ENCODE measurements at places on chromosomes 3 and 15.

DNA sequence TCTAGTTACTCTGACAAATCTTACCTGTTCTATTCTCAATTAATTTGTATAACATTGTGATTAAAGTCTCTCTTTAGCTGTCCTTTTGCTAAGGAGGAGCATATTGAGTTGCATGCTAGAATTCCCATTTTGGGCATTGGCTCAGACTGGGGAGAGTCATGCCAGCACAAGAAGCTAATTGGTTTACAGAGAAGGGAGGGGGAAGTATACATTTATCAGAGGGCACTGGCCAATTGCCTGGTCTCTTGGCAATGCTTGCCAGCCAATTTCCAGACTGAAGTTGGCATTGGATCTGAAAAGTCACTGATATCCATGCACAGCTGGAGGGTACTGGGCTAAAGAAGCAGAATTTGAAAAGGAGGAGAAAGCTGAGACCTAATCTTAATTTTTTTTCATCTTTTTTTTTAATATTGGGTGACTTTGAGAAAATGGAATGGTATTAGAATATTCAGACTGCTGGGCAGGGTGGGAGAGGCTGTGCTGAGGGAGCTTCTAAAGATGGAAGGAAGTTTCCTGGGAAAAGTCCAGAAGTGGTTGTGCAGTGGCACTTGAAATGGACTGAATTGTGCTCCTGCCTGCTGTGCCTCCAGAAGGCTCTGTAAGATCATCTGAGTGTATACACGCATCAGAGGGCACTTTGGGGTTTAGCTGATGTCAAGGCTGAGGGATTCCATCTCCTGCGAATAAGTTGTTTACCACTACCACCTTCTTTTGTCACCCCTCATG is 365.2 kb upstream of the DPH6 start:
- DNase-seq = no peak

GRCh38 chr15:31975830-31976229 is 54.5 kb upstream of the CHRNA7 start:
- DNase-seq = no peak

- DNase-seq = no peak
Observed at GRCh38 chr3:87320756-87321626, 44.6 kb upstream of the POU1F1 start.

GRCh38 chr15:39843565-39843964 is 60.9 kb upstream of the FSIP1 start:
- DNase-seq = no peak

DNA sequence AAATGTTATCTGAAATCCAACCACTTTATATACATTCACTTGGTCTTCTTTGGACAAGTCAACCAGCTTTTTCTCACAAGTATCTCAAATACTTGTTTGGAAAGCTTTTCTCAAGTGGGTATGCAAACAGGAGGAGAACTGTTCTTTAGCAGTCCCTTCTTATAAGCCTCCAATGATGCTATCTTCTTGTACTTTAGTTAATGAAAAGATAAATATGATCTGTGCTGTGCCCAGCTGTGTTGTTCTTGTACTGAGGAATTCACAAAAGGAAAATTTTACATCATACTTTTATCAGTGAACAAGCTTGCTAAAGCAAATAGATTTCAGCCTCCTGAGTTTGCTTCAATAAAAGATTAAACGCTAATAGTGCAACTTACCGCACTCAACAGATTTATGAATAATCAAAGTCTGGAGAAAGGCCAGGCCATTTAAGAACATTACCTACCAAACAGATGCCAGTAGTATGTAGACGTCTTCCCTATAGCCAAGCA is 395.2 kb downstream of the MECOM start:
- no peak for DNase-seq

DNA sequence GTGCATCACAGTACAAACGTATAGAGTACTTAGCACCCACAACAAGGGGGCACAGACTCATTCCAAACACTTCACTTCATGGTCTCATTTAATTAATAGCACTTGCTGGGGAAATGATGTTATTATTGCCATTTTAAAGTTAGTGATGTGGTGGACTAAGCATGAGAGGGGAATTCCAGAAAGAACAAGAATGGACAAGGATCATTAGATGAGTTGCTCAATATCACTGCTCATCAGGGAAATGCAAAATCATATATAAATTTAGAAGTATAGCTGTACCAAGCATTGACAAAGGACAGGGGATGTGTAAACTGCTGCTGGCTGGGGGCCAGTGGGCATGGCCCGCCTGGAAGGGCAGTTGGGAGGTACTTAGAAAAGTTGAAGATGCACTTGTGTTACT is 14.6 kb downstream of the PRR20G start:
- DNase-seq = no peak

DNA sequence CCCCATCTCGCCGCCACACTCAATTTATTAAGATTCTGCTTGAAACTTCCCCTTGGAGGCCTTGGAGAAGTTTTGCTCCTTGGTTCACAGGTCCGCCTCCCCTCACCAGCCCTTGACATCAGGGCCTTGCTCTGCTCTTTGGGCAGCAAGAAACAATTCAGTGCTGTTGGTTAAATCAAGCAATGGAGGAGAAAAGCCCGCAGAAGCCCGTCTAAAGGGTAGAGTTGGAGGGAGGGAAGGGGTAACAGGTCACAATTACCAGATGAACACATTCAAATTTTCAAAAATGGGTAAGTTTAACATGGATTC is 429 bp downstream of the PARP9 start:
- DNase-seq = peak; percentile 8

- DNase-seq = no peak
Observed at GRCh38 chr3:129598000-129598381, 8.5 kb downstream of the PLXND1 start.

DNA sequence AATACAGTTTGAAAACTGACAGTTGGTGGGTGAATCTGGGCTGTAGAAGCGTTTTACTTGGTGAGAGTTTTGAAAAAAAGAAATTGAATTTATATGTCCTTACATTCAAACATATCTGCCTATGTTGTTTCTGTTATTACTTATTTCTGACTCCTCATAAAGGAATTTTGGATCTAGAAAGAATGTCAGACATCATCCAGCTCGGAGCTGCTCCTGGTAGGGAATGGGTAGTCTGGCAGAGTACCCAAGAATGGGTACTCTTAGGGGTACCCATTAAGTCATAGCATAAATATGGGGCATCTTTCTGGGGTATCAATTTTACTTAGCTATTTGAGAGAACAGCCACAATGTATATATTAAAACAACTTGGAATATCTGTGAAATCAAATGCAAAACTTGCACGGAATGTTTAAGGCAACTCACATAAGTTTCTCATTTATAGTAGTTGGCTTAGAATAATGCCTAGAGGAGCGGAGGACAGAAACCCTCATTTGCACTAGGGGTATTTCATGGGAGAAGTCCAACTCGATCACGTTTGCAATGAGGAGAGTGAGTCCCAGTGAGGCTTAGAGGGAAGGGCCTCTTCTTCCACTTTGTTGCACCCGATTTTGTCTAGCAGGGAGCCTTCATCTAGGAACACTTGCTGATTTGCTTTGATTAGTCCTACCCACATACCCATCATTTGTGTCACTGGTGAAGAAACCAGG is 2.4 kb upstream of the LARP6 start:
- DNase-seq = no peak

- no peak for DNase-seq
Observed at GRCh38 chr3:82473864-82474541, 712.6 kb upstream of the GBE1 start.

GRCh38 chr3:69012800-69013252 is 658 bp downstream of the EOGT start:
- peak; percentile 32 for DNase-seq

GRCh38 chr15:34783431-34783830 is 11.9 kb downstream of the ACTC1 start:
- no peak for DNase-seq

DNA sequence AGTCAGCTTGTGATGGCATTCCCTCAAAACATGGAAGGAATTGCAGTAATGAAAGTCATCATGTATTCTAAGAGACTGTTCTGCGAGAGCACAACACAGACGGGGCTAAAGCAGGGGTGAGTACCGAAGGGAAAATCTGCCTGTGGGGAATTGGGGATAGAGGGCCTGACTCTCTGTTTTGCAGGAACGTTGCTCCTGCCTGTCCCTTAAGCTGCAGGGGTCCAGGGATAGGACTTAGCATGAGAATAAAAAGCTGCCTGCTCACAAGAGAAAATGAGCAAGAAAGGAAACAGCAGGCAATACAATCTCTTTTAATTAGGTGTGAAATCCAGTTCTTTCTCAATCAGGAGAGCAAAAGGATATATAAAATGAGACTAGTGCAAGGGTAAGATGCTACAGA is 62.2 kb downstream of the TIGIT start:
- no peak for DNase-seq

- no peak for DNase-seq
Observed at GRCh38 chr3:46943237-46944187, 33.0 kb downstream of the CCDC12 start.

DNA sequence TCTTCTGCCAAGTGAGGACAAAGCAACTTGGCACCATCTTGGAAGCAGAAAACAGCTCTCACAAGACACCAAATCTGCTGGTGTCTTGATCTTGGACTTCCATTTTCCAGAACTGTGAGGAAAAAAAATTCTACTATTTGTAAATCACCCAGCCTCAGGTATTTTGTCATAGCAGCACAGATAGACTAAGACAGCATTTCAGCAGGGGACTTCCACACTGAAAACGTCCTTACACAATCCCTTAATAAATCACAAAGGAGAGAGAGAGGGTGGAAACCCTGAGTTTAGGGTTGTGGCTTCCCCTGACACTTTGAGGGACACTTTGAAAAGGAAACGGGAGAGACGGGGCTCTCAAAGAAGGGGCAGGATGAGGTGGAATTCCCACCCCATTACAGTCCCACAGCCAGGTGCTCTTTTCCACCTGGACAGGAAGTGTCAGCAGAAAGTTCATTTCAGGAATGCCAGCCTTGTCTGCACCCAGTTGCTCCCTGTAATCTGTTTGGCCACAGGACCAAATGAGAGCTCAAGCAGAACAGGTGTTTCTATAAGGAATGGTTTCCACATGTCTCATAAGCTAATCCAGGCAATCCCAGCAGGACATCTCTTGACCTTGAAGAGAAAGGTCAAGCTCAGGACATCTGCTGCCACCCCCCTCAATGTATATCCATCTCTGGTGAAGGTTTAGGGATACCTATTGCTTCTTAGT is 51.3 kb downstream of the MYLK start:
- no peak for DNase-seq

- peak; percentile 58 for DNase-seq
Observed at GRCh38 chr3:195270079-195270816, 711 bp downstream of the XXYLT1 start.

GRCh38 chr3:176798680-176799079 is 398.6 kb downstream of the TBL1XR1 start:
- DNase-seq = no peak

DNA sequence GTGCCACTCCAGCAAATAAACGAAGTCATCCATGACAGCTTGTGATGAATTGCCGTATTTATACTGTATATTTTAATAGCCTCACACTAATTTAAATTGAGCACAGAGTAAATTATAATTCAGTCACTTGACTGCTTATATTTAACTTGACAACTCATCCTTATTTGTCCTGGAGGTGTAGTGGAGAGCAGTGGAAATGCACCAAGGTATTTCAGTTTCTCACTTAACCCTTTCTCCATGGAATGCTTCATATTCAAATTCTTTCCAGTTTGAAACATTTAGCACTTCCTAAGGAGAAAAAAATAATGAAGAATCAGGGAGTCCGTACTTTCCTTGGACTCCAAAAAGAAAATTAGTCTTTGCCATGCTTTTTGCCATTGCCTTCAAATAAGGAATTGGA is 99.0 kb downstream of the MAP2K5 start:
- DNase-seq = peak; percentile 28

- DNase-seq = no peak
Observed at GRCh38 chr3:186839874-186840641, 2.5 kb upstream of the ADIPOQ start.

GRCh38 chr3:177561769-177562392 is 364.6 kb upstream of the TBL1XR1 start:
- no peak for DNase-seq

DNA sequence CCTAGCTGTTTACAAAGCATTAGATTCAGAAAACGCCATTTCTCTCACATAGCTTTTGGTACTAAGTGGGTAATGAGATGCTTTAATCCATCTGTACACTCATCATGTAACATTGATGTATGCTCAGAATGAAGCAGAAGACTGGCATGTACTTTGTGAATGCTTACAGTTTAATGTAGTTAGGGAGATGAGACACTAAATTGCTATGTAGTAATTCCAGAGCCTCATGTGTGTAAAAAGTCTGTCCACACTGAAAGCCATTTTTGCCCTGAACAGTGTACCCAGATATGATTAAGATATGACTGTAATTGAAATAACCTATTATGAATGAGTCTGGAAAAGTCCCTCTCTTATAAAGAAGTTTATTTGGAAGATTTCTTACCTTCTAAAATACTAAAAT is 66.5 kb downstream of the ARMC8 start:
- DNase-seq = no peak

DNA sequence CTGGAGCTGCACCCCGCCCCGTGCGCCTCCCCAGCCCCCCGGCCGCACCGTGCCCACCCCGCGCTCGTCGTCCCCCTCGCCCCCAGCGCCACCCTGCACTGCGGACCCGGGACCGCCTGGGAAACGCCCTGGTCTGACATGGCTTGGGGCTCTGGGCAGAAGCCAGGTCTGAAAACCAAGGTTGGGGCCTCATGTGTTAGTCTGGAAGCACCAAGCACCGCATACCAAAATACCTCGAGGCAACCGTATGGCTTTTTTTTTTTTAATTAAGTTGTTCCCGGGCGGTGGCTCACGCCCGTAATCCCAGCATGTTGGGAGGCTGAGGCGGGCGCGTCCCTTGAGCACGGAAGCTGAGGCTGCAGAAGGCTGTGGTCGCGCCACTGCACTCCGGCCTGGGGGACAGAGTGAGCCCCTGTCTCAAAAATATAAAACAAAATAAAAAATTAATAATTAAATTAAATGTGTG is 91.5 kb upstream of the CHD2 start:
- no peak for DNase-seq

DNA sequence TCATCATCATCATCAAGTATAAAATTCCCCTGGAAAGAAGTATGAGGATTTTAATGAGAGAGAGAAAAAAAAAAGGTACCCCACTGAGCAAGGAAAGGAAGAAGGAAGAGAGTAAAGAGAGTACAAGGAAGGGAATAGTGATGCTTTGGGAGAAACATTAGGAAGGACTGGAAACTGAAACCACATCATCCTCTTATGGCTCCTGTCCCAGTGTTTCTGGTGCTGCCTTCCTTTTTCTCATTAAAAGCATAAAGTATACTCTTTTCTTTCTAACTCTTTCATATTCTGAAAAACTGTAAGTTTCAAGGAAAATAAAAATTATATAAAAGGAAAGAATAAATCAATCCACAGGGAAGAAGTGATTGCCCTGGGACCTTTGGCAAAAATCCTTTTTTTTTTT is 616.4 kb upstream of the CBLB start:
- DNase-seq = no peak

GRCh38 chr3:167675848-167676247 is 22.1 kb upstream of the WDR49 start:
- no peak for DNase-seq

GRCh38 chr3:110493438-110494092 is 578.1 kb upstream of the NECTIN3 start:
- DNase-seq = no peak

GRCh38 chr15:73928971-73929627 is 2.8 kb downstream of the LOXL1 start:
- DNase-seq = no peak

GRCh38 chr3:154050216-154050615 is 71.0 kb upstream of the ARHGEF26 start:
- no peak for DNase-seq
